ENCODE measurements at places on chromosomes 7 and 10.

- no peak for DNase-seq
Measured at GRCh38 chr10:71368176-71368575, 28.5 kb upstream of the CDH23 start.

DNA sequence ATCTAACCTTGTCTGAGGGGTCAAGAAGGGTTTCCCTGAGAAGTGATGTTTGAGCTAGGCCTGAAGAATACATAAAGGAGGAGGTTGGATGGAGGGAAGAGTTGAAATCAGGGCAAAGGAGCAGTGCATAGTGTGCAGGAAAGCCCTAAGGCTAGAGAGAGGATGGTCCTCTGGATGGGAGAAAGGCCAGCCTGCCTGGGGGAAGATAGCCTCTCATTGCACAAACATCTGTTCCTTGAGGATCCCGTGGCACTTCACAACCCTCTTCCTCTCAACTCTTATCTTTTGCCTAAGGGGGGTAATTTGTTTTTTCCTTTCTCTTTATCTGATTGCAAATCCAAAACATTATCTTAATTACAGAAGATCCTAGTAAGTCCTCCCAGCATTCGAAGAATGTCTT is 35.7 kb downstream of the STAMBPL1 start:
- no peak for DNase-seq

- DNase-seq, result no peak
Measured at GRCh38 chr7:36100226-36100625, 52.8 kb upstream of the EEPD1 start.

GRCh38 chr10:102502337-102503151 is at the start of gene ACTR1A:
ACTR1A (minus strand) TSS chr10:102502712; CDS start chr10:102502647, 65 bp downstream.
- DNase-seq, result peak; percentile 98

GRCh38 chr10:110618230-110618610 is 25.9 kb upstream of the RBM20 start:
- DNase-seq, result no peak

All from NCI-H1436 (cell line).